Activated CD4-positive, alpha-beta memory T cell treated with anti-CD3 and anti-CD28 coated beads, Interleukin-2, amount 10 ng/mL, durations not matched to agents 7 days and 5 days (primary cell): ENCODE measurements at places on chromosomes 2 and 18. TPM values are rescaled to one million over a fixed set of nuclear protein-coding genes. Genes with fewer than 3 reads are reported as not detected.

GRCh38 chr18:62844850-62845643, 129.7 kb downstream of the PHLPP1 start:
- DNase-seq, result peak; percentile 32

- DNase-seq, result no peak
These were observed 17.3 kb upstream of the FZD5 start for GRCh38 chr2:207787017-207787416.

MAL gene
- total RNA-seq, result 210 TPM

SERPINB11 gene
- not detected for total RNA-seq
